ENCODE measurements at places on chromosomes 7 and 10.
A peak's percentile ranks its signal among the peaks of the same experiment; 100 is the strongest.

GRCh38 chr7:131321656-131322055, 6.0 kb upstream of the MKLN1 start:
- DNase-seq, result no peak

DNA sequence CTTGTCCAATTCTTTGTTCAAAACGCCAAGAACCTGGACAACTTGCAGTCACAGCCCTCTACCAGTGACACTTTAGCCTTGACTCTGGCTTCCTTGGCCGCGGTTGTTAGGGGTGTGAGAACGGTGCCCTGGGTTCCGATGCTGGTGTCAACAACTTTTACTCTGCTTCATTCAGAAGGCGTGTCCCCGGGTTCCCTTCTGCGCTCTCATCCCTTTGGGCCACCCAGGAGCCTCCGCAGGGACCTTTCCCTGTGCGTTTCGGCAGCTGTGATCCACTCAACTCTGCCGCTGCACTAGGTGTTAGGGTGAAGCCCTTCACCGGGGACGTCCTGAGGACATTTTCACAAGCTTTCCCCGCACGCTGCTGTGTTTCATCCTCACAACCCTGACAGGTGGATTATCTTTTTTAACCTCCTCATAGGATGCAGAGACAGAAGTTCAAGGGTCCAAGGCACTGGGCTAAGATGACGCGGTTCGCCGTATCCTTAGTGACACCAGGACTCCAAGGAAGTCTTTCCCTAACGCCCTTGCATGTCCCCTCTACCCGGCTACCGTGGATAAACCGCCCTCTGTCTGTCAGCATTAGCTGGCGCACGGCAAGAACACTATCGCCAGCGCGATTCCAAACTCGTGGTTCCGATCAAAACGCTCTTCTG, 133.5 kb upstream of the SHH start:
- no peak for DNase-seq

GRCh38 chr10:107544706-107545520, 380.4 kb upstream of the SORCS1 start:
- no peak for DNase-seq

- no peak for DNase-seq
Observed at GRCh38 chr7:40455485-40455884, 320.7 kb downstream of the SUGCT start.

GRCh38 chr10:14009371-14010100, 321.2 kb downstream of the FRMD4A start:
- DNase-seq, result peak; percentile 44

DNA sequence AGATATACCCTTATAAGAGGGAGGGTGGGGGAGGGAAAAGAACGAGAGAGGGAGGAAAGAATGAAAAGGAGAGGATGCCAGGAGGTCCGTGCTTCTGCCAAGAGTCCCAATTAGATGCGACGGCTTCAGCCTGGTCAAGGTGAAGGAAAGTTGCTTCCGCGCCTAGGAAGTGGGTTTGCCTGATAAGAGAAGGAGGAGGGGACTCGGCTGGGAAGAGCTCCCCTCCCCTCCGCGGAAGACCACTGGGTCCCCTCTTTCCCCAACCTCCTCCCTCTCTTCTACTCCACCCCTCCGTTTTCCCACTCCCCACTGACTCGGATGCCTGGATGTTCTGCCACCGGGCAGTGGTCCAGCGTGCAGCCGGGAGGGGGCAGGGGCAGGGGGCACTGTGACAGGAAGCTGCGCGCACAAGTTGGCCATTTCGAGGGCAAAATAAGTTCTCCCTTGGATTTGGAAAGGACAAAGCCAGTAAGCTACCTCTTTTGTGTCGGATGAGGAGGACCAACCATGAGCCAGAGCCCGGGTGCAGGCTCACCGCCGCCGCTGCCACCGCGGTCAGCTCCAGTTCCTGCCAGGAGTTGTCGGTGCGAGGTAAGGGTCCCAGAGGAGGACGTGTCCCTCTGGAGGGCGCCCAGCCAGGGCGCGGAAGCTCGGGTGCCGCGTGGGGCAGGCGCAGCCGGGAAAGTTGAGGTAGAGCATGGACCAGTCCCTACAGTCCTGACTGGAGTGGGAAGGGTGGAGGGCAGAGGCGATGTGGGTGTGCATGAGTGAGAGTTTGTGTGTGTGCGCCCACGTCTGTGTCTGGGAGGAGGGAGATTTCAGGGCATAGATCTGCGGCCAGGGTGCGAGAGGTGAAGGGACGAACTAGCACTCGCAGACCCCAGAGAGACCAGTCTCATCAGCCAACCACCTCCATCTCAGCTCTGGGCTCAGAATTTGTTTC, 844 bp downstream of the GRM3 start:
- peak; percentile 61 for DNase-seq

DNA sequence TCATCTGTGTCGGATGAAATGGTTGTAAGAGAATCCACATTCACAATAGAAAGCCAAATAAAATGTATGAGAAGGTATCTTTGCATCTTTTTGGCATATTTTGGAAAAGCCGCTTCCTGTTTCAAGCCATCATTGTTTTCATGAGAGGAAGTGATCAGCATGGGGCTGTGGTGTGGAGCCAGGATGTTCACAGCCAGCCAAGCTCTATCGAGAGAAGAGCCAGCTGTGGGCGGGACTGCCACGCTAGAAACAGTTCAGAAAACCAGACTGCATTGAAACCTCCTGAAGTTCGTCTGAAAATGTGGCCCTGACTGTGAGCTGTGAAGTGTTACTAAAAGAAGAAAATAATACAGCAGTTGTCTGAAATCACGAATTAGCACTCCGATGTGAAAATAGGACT, 21.2 kb upstream of the NPS start:
- DNase-seq, result no peak

DNA sequence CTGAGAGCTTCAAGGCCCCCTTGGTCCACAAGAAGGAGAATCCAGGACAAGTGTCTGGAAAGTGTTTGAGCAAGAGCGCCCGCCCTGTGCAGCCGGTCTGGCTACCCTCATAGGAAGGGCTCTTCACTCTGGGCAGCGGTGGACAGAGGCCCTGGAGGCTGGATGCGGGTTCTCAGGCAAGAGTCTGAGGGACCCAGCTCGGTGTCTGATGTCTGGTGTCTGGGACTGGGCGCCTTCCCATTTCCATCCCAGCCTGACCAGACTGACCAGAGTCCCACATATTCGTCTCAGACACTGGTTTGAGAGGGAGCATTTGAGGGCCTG, 59.8 kb downstream of the HK1 start:
- no peak for DNase-seq

DNA sequence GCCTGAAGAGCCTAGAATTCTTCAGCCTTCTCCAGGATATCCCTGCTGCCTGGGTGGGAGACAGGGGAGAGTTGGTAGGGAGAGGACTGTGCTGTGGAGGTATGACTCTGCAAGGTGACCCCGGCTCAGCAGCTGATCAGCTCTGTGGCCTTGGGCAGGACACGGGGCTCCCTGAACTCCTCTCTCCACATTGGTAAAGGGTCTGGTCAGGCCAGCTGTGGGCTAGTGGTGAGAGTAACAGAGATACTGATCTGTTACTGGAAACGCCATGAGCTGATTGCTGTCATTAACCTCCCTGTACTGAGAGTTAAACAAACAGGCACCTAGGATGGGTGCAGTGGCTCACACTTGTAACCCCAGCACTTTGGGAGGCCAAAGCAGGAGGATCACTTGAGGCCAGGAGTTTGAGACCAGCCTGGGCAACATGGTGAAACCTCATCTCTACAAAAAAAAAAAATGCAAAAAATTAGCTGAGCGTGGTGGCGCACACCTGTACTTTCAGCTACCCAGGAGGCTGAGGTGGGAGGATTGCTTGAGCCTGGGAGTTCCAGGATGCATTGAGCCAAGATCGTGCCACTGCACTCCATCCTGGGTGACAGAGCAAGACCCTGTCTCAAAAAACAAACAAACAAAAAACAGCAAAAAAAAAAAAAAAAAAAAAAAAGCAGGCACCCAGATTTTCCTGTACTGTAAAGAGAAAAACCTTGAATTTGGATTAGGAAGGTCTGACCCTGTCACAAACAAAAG, 151.5 kb downstream of the CUX1 start:
- no peak for DNase-seq

DNA sequence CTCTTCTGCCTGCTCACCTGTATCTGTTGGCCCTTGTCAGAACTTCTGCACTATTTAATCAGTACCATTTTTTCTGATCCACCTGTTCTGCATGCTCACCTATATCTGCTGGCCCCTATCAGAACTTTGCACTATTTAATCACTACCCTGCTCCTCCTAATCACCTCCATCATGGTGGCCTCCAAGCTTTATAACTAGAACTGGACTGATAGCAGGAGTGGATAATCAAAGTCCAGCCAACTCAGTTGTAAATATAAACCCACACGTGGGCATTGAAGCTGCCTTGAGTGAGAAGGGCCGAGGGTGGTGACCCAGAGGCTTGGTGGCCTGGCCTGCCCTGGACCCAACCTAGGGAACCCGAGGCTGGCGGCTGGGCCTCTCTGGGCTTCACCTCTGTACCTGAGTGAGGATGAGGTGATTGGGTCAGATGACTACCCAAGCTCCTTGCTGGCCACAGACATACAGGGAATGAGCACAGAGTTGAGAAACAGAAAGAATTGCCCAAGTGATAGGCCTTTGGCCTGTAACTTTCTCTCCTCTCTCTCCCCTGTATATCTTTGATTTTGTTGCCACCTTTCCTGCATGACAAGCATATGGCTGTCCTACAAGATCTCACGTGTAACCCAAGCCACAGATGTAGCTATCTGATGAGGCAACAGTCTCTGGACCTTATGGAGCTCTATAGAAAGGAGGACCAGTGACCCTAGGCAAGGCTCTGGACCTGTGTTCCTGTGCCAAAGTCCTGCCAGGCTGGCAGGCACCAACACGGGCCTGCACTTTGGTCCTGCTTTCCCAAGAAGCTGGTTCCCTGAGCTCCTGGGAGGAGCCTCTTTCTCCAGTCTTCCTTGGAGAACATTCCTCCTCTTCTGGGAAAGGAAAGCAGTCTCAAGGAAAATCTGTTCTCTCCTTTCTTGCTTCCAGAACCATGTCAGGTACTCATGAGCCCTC, 23.4 kb upstream of the FAM3C start:
- DNase-seq, result no peak

- no peak for DNase-seq
Observed at GRCh38 chr7:45969940-45970339, 48.9 kb upstream of the IGFBP3 start.

- DNase-seq, result no peak
Observed at GRCh38 chr7:114931656-114932011, 9.7 kb downstream of the MDFIC start.

DNA sequence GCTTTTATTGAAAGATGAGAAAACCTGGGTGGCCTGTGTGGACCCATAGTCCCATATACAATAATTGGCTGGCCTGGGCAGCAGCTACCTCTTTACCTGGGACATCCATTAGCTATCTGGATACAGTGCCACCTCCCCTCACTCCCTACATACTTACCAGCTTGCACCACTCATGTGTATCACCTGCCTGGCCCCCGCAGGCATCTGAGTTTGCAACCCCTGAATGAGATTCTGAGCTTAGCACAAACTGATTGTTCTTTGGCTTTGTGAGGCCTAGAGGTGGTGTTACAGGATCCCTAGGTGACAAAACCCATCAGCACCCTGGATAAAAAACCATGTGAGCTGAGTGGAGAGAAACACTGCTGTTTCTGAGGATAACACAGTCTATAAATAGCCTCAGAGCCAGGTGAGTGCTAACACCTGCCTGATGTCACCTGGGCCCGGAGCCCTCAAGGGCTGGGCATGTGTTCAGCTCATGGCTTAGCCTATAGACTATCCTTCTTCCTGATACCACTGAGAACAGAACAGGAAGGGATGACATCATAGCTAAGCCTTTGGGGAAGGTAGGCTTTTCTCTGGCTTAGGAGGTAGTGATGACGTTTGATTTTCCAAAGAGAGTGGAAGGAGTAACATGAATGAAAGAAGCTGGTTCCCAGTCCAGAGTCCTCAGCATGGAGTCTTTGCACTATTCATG, 2.6 kb upstream of the PPIF start:
- DNase-seq, result no peak

DNA sequence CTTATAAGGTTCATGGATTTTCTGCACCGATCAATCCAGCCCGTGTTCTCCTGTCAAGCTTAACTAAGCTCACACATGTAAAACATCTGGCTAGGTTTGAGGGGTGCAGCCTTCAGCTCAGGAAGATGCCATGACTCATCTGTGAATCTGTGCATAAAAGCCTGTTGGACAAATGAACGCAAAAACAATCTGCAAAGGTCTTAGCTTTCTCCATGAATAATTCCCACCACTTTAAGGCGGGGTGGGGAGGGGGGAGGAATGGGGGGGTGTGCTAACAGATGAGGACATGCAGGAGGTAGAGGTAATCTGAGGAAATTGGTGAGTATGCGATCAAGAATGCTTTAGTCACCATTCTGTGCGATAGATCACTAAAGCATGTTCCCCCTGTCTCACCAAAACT, 4.8 kb downstream of the DOCK4 start:
- DNase-seq, result no peak

DNA sequence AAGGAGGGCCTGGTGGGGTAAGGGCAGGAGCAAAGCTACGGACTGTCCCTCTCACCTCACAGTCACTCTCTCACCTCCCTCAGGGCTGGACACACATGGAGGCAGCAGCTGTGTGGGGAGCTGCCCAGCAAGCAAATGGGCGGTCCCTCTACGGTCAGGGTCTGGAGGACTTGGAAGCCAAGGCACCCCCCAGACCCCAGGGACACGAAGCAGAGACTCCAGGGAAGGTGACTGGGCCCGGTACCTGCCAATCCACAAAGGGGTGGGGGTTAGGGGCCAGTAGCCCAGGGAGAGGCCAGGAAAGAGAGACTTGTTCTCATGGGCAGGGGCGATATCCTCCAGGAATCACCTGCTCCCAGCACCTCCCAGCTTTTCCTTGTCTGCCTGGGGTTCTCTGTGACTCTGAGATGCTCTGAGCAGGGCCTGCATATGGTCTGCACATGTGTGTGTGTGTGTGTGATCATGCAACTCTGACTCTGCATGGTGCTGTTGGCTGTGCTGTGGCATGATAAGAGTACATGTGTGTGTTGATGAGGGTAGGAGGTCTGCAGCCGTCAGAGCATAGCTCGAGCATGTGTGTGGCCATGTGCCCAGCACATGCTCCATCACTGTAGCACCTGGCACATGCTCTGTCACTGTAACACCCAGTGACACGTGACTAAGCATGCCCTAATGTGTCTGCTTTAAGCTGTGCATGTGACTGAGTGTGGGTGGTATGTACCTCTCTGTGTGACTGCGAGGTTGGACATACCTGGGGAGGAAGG, 4.6 kb upstream of the LDB3 start:
- no peak for DNase-seq

GRCh38 chr7:130351791-130352090, 7.1 kb downstream of the CPA5 start:
- DNase-seq, result no peak

DNA sequence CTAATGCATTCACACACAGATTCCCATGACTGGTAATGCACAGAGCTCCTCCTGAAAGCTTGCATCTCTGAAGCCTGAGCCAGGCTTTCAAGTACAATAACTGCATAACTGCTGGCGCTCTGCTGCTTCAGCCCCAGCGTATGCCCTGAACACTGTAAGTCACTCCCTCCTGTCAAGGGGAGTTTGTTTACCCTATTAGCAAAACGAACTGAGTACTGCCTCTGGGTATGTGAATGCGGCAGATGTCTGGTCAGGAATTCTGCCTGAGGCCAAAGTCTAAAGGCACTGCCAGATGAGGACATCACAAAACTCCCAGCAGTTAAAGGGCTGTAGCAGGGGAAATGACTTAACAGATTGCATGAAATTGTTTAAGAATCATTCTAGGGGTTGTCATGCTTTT, 97.7 kb downstream of the NRCAM start:
- DNase-seq, result no peak

GRCh38 chr10:83083831-83084230, 1055.5 kb upstream of the GHITM start:
- no peak for DNase-seq

GRCh38 chr10:17179002-17179401, 22.5 kb downstream of the TRDMT1 start:
- no peak for DNase-seq

GRCh38 chr7:150447966-150448788, 2.3 kb upstream of the GIMAP8 start:
- no peak for DNase-seq

GRCh38 chr10:117597216-117597615, 54.7 kb downstream of the EMX2 start:
- DNase-seq, result peak; percentile 8

Measured in urothelium cell line (cell line).